ENCODE measurements at places on chromosomes 1 and 21. TPM values are rescaled to one million over a fixed set of nuclear protein-coding genes. Genes with fewer than 3 reads are reported as not detected.
A peak's percentile ranks its signal among the peaks of the same experiment; 100 is the strongest.

GRCh38 chr1:211527888-211528287, 35.9 kb upstream of the RD3 start:
- no peak for DNase-seq

Gene RGS4
- 14.5 TPM for total RNA-seq

Gene PROK1
- total RNA-seq, result 0.26 TPM

- DNase-seq, result no peak
These were observed 46.0 kb downstream of the TRAPPC10 start for GRCh38 chr21:44057960-44058651.

Gene ACAP3
- total RNA-seq, result 53.7 TPM

- no peak for DNase-seq
These were observed 9.2 kb downstream of the PSRC1 start for GRCh38 chr1:109273570-109274288.

GRCh38 chr1:8679395-8679800, 138.0 kb downstream of the RERE start:
- no peak for DNase-seq

GRCh38 chr1:54865238-54866073, 21.5 kb downstream of the DHCR24 start:
- DNase-seq, result no peak

- DNase-seq, result peak; percentile 57
These were observed 108.4 kb downstream of the FNBP1L start for GRCh38 chr1:93556291-93556690.

Gene FYB2
- 2.3 TPM for total RNA-seq

- no peak for DNase-seq
These were observed 263.7 kb downstream of the PTPRU start for GRCh38 chr1:29500041-29500440.

Gene KIAA1614
- total RNA-seq, result 4.3 TPM

GRCh38 chr1:19064906-19065450, 108.5 kb upstream of the IFFO2 start:
- no peak for DNase-seq

DNA sequence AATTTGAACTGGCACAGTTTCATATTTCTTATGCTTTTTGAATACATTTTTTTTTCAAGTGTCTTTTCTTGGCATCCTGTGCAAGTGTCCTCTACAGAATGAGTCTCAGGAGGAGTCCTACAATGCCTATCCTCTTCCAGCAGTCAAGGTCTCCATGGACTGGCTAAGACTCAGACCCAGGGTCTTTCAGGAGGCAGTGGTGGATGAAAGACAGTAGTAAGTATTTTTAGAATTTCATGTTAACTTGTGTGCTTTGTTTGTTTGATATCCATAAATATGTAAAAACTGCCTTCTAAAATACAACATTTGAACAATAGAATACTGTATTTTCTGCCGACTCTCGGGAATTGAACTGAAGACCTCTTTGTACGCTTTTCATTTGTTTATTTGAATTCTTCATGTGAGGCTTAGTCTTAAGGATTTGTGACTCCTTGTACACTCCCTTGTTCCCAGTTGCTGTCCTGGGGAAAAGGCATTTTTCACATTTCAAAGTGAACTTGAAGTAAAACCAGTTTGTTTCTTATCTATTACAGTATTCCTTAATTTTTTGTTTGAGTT, 56.6 kb downstream of the NCF2 start:
- no peak for DNase-seq

Gene OR2T11
- not detected for total RNA-seq

- DNase-seq, result no peak
These were observed 102.6 kb downstream of the TPR start for GRCh38 chr1:186272486-186272885.

DNA sequence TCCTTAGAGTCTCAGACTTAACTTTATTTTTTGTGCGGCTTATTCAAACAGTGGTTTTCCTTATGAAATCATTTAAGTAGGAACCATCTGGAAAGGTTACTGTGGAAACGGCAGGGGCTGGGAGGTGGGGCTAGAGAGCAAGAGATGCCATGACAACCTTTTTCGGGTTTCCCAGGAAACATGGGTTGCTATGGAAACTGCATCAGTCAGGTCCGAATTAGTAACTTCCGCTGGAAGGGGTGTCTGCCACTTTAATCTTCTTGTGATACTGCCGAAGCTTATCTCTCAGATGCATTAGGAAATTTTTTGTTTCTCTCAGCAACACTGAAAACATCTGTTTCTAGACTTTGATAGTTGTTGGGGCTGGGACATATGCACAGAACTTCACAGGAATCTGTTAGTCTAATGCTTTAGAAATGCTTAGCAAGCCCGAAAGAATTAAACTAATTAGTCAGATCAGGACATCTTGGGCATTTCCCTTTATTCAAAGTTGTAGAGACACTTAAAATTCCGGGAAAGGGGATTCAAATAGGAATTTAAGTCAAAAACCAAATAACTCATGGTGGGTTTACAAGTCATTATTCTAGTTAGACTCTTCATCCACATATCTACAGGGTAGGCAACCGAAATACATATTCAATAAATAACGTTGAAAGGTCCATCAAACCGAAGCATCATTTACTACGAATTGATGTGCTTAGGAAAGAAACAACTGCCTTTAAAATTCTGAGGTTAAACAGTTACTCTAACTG, 2.6 kb downstream of the KCNA3 start:
- DNase-seq, result peak; percentile 30

Gene TTC39A
- total RNA-seq, result 7.9 TPM

- DNase-seq, result no peak
These were observed 543.9 kb downstream of the AJAP1 start for GRCh38 chr1:5198328-5198727.

Gene FCN3
- total RNA-seq, result 1.6 TPM

Gene RGS1
- 10.4 TPM for total RNA-seq

All from body of pancreas (tissue), 4 donors.